ENCODE measurements at places on chromosomes 7 and 10.
A peak's percentile ranks its signal among the peaks of the same experiment; 100 is the strongest.

DNA sequence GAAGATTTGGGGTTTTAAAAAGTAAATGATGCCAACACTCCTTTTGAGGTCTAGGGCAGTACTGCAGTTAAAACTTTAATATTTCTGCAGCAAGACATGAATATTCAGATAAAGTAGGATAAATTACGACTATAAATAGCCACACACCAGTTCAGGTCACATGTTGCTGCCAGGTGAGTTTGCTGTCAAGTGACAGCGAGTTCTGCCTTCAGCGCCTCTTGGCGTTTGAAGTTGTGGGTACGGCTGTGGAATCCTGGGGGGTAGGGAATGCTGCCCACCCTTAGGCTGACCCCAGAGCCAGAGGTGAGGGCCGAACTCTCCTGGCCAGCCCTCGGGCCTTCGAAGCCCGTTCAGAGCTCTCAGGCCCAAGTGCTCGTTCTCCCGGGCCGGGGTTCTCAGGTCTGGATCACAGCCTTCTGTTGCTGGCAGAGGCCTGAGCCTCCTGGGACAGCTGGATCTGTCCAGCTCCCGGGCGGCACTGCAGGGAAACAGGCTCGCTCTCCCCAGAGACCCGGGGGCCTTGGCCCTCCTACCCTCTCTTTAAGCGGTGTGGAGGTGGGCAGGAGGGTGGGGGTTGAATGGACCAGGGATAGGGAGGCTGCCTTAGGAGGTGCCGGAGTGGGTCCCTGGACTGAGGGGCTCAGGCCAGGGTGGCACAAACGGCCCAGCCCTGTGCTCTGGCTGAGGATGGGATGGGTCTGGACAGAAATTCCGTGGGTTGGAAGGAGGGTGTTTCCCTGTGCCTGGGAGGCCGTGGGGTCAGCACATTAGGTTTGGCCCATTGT is 5.4 kb downstream of the BRI3 start:
- no peak for DNase-seq

DNA sequence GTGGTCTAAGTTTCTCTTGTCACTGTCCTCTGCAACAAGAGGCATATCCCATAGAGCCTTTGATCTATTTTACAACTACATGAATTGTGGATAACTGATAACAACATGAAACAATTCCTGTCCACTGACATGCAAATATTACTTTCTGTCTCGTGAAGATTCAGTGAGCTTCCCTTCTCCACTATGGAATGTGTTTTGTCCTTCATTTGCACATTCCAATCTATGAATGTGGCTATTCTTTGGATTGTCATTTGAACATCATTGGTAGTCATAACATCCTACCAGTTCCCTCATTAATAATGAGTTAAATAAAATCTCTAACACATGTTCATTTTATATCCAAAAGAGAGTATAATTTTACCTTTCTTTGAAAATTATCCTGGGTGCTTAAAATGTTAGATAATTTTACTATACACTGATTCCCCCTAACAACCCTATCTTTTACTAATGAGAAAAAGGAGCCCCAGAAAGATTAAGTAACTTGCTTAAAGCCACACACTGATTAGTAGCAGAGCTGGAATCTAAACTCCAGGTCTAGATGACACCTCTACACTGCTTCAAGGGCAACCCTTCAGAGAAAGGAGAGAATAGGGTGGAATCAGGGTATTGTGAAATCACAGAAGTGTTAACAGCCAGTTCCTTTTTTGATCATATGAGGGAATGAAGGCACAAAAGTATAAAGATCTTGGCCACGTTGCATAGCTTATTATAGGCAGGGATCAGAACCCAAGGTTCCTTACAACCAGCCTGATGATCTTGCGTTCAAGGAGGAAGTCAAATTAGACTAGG is 39.1 kb downstream of the PDE1C start:
- no peak for DNase-seq

- DNase-seq, result no peak
Measured at GRCh38 chr7:48063985-48064384, 25.1 kb upstream of the UPP1 start.

DNA sequence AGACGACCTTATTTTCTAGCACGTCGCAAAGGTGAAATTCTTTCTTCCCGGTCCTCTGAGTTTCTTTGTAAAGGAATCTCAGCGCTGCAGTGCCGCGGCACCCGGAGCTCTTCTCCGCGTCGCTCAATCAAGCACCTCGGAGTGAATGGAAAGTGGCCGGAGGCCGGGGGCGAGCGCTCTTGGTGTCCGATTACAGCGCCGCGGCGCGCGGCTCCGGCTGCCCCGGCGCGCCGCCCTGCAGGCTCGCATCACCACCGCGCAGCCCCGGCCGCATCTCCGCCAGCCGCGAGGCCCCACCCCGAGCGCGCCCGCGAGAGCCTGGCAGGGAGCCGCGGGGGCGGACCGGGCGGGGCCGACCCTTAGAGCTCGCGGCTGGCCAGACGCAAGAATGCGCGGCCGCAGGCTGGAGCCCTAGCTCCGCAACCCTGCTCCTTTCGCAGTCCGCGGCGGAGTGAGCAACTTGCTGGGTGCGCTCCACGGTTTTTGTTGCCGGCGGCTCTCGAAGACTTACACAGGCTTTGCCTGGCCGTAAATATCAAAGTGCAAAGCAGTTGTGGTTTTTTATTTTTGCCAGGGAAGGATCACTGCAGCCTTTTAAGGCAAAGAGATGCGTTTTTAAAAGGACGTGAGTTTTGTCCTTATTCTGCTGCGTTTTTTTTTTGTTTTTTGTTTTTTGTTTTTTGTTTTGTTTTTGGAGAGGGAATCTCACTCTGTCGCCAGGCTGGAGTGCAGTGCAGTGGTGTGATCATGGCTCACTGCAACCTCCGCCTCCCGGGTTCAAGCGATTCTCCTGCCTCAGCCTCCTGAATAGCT is at the start of gene SEMA3C:
Gene SEMA3C (minus strand): TSS at position 143 of the 813 bp plus-strand sequence. CDS start 2,270 bp downstream, outside the sequence.
- DNase-seq, result peak; percentile 84

GRCh38 chr10:29951441-29951931 is 107.9 kb downstream of the JCAD start:
- DNase-seq, result peak; percentile 96

- peak; percentile 46 for DNase-seq
Measured at GRCh38 chr7:117588352-117588794, 108.5 kb downstream of the CFTR start.

DNA sequence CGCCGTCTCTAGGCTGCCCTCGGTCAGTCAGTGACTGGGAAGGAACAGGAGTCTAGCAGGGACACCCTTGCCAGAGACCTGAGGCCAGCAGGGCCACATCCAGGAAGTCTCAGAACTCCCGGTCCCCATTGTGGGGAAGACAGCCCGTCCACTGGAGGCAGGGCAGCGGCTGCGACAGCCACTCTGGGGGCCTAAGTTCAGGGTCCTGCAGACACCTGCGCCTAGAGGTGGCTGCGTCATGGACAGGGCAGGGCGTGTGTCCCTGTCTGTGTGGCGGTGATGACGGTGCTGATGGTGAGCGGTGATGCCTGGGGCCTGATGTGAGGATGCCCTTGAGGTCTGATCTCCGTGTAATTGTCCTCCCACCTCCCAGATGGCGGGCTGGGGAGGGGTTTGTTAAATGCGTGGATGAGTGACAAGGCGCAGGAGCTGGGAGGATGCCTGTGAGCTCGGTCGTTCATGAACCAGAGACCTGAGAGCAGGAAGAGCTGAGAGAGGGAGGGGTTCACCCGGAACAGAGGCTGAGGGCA is 537.9 kb upstream of the FOXK1 start:
- DNase-seq, result no peak

DNA sequence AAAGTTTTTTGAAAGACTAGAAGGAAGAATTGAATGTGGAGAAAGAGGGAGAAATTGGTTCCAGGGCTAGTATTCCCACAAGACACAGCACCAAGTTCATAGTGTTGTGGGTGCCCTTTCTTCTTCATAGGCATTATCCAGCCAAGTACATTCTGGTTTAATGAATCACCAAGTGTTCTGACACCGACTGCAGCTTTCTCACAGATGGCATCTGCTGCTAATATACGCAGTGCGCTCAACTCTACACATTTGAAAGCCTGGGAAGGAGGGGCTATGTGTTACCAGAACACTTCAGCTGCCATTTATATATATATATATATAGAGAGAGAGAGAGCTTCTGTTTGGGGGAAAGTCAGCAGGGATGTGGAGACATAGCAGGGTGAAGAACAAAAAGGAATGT is 1168.4 kb downstream of the GATA3 start:
- DNase-seq, result no peak

DNA sequence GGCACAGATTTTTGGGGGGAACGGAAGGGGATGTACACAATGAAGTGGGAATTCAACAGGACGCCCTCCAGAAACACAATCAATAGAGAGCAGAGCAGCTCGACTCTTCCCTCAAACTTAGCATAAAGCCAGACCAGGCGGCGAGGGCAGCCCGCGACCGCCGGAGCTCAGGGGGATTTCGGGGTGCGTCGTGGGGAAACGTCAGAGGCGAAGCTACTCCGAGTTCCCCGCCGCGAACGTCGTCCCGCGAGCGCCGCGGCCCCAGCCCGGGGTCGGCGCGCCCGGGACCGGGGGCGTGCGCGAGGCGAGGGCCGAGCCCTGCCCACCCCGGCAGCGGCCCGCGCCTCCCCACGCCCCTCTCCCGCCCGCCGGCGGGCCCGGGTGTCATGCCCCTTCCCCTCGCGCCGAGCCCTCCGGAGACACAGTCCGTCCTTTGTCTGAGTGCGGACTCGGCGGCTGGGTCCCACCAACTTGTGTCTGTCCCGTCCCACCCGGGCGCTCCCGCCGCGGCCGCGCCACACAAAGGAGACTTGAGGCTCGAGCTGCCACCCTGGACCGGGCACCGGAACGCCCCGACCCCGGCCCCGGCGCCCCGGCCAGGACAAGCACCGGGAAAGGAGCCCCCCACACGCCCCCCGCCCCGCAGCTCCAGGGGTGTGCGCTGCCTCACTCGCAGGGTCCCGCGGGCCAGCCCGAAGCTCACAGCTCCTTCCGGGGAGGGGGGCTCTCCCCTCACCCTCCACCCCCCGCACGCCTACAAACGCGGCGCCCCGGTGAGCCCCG is 634 bp downstream of the EZH2 start:
- no peak for DNase-seq

DNA sequence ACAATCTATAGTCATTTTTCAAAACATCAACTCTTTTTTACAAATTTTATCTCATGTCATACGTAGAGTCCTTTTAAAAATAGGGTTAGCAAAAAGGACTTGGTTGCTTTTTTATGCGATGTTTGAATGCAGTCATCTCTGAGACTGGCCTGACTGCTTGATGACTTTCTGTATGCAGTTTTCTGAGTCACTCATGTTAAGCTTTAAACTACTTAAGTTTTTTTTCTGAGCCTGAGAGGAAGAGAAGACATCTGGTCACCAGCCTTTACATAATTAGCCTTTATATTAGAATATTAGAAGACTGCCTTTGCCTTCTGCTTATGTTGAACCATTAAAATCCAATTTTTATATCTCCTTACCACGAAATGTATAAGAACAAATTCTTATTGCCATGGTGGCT is 834.4 kb upstream of the MBL2 start:
- DNase-seq, result peak; percentile 74

DNA sequence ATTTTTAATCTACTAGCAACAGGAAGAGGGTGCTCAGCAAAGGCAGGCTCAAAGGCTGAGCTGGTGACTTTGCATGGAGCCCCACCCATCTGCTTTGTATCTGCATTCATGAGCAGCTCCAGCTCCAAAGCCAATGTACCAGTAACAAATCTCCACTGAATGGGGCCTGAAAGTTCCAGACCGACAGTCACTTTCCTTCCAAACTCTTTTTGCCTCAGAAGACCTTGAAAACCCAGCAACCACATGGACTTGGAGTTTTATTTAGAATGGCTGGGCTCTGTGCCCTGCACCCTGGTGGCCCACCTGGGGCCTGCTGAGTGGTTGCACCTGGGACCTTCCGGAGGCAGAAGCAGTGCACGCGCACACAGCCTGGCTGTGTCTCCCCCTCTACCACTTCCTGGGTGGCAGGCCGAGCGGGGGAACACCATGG is 195.0 kb upstream of the PLXNA4 start:
- no peak for DNase-seq

GRCh38 chr10:59887972-59888640 is 18.2 kb downstream of the CCDC6 start:
- DNase-seq, result no peak

GRCh38 chr7:150373049-150373801 is 4.6 kb downstream of the REPIN1 start:
- DNase-seq, result peak; percentile 52
